ENCODE measurements at places on chromosomes 2 and 18. TPM values are rescaled to one million over a fixed set of nuclear protein-coding genes. Genes with fewer than 3 reads are reported as not detected.

Gene CREG2
- not detected for total RNA-seq

GRCh38 chr2:48417856-48418838 is 111.8 kb upstream of the STON1 start:
- no peak for ATAC-seq

GRCh38 chr2:134283661-134284060 is 29.8 kb downstream of the MGAT5 start:
- ATAC-seq: no peak

- no peak for ATAC-seq
These were observed 279.0 kb upstream of the STON1 start for GRCh38 chr2:48250943-48251342.

- ATAC-seq: no peak
These were observed 89.0 kb downstream of the EIPR1 start for GRCh38 chr2:3288470-3289170.

DNA sequence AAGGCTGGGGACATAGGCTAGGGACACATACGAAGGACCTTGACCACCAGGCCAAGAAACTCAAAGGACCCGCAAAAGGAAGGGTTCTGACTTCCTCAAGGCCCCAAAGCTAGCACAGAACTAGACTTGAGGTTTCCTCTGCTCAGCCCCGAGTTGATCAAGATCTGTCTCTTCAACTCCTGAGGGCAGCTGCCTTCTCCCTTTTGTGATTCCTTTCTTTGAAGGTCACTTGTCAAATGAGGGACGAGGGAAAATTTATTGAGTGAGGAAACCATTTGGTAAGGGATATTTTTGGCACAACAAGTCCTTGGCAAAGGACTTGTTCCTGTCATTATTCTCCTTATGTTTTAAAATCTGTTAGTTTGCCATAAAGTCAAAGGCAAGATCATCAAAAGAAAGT is 12.3 kb upstream of the ROCK2 start:
- ATAC-seq: no peak

Gene MEP1B
- not detected for total RNA-seq
